ENCODE measurements at places on chromosomes 6 and 20. TPM values are rescaled to one million over a fixed set of nuclear protein-coding genes. Genes with fewer than 3 reads are reported as not detected.

- no peaks in the 10 kb centered on the region for H3K27me3 ChIP-seq
- no peak overlapping the region for H3K4me3 ChIP-seq
- H3K36me3 ChIP-seq, result no peaks in the 10 kb centered on the region
- H3K4me1 ChIP-seq, result peaks cover 31% of the 10 kb centered on the region
- DNase-seq, result no peak
These were observed 135.0 kb downstream of the CEBPB start for GRCh38 chr20:50325651-50326050.

GRCh38 chr6:166852451-166852975 is 103.8 kb downstream of the RNASET2 start:
- H3K27me3 ChIP-seq, result no peaks in the 10 kb centered on the region
- no peaks in the 10 kb centered on the region for H3K4me1 ChIP-seq

GRCh38 chr20:40771848-40772511 is 82.9 kb upstream of the MAFB start:
- peaks cover 90% of the 10 kb centered on the region for H3K4me1 ChIP-seq
- no peak for DNase-seq
- no peaks in the 10 kb centered on the region for H3K27me3 ChIP-seq
- no peak overlapping the region for H3K27ac ChIP-seq
- no peak overlapping the region for H3K4me3 ChIP-seq
- no peaks in the 10 kb centered on the region for H3K36me3 ChIP-seq

DNA sequence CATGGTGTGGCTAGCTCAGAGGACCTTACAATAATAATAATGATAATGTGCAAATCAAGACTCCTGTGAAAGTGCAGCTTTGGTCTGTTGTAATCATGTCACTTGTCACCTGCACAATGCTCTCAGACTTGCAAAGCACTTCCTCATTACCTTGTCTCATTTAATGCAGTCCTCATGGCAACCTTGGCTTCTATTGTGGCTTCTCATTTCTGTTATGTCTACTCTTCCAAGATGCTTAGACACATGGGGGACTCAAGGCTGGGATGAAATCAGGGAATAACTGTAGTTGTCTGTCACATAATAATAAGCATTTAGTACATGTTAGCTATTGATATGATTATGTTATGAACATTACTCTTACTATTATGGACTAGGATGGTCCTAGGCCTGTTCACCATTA is 484.2 kb downstream of the PTPRT start:
- H3K4me1 ChIP-seq, result no peaks in the 10 kb centered on the region
- DNase-seq, result no peak
- no peaks in the 10 kb centered on the region for H3K27me3 ChIP-seq

DNA sequence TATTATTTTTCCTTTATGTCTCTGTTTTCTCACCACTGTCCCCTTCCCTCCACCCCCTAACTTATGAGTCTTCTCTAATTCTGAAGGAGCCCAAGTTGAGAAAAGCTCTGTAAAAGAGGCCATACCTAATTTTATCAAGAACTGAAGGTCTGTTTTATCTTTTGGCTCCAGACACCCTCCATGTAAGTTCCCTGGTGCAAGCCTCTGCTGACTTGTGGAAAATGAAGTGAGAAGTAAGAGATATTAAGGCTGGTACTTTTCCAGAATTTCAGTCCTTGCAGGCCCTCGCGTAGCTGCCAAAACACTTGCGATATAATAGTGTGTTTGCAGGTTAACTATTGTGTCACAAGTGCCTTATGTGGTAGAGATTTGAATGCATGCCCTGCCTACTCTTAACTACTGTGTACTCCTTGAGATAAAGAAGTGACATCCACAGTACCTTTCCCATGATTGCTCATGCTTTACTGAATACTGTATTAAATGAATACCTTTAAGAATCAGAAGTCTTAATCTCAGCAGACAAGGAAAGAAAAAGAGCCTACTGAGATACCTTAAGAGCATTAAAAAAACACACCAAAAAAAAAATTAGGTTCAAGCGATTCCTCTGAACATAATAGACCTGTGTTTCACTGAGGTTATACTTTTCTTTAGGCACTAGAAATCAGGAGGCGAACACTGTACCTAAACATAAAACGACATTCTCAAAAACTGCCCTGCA is 143.6 kb upstream of the ZNF184 start:
- H3K27ac ChIP-seq, result no peak overlapping the region
- H3K4me1 ChIP-seq, result no peaks in the 10 kb centered on the region
- DNase-seq, result no peak
- peaks cover 36% of the 10 kb centered on the region for H3K27me3 ChIP-seq
- no peak overlapping the region for H3K4me3 ChIP-seq

DNA sequence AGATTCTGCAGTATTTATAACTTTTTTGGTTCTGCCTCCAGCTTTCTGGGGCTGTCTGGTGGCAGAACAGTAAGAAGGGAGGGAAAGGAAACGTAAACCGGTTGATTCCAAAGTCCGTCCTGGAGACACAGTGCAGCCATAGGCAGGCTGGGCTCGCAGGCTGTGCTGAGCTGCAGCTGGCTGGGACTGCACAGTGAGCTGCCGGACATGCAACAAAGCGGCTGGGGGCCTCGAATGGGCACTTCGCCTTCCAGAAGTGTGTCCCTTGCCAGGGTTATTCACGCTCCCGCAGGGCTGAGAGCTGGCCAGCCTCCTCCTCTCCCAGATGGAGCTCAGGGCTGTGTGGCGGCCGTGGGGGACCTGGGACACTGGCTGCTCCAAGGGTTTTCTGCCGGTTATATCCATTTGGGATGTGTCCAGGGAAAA is 78.1 kb upstream of the CD93 start:
- H3K4me3 ChIP-seq, result no peak overlapping the region
- peaks cover 41% of the 10 kb centered on the region for H3K4me1 ChIP-seq
- H3K36me3 ChIP-seq, result no peaks in the 10 kb centered on the region
- H3K27ac ChIP-seq, result no peak overlapping the region

DNA sequence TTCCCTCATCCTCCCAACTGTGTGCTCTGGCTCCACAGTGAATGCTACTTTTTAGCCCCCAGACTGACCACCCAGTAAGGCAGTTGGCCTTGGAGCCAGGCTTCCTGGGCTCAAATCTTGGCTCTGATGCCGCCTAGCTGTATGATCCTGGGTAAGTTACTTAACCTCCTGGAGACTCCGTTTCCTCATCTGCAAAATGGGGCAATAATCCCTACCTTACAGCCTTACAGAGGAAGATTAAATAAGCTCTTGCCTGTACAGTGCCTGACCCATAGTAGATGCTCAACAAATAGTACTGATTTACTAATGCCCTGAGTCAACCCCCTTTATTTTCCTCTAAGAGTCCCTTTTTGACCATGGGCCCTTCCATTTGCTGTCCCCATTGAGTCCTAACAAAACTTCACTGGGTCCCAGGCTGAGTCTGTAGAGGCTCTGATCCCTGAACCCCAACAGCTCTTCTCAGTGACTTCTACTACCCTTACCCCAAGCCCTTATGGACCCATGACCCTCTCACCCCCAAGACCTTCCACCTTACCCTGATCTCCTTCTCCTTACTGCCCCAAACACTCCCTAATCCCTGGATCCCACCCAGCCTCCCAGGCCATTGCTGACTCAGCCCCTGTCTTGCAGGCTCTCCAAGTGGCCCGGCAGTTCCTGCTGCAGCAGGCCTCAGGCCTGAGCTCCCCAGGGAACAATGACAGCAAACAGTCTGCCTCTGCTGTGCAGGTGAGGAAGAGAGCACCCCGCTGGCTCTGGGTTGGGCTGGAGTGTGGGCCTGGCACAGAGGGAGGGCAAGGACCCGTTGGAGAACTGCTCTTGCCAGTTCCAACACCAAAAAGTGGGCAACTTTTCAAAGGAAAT is 31.4 kb downstream of the FOXP4 start:
- no peak overlapping the region for H3K4me3 ChIP-seq
- peaks cover 2% of the 10 kb centered on the region for H3K36me3 ChIP-seq
- no peaks in the 10 kb centered on the region for H3K4me1 ChIP-seq
- no peaks in the 10 kb centered on the region for H3K27me3 ChIP-seq
- H3K27ac ChIP-seq, result no peak overlapping the region

- H3K27me3 ChIP-seq, result no peaks in the 10 kb centered on the region
- no peak for DNase-seq
- H3K4me1 ChIP-seq, result no peaks in the 10 kb centered on the region
- H3K4me3 ChIP-seq, result no peak overlapping the region
These were observed 174.0 kb downstream of the RNF144B start for GRCh38 chr6:18561037-18561750.

DNA sequence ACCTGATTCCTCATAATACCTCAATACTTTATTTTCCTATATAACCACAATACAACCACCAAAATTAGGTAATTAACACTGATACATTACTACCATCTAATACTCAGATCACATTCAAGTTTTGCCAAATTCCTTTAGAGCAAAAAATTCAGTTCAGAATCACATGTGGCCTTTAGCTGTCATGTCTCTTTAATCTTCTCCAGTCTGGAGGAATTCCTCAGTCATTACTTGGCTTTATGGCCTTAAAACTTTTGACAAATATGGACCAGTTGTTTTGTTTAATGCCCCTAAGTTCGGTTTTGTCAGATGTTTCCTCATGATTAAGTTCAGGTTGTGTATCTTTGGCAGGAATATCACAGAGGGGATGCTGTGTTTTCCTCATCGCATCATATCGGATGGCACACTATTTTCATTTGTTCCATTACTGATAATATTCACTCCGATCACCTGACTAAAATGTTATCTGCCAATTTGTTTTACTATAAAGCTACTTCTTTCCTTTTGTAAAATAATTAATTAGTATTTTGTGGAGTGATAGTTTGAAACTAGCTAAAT is 51.2 kb upstream of the AKIRIN2 start:
- peaks cover 47% of the 10 kb centered on the region for H3K4me1 ChIP-seq
- no peaks in the 10 kb centered on the region for H3K36me3 ChIP-seq
- DNase-seq, result no peak
- H3K27ac ChIP-seq, result no peak overlapping the region
- H3K4me3 ChIP-seq, result no peak overlapping the region

- H3K36me3 ChIP-seq, result no peaks in the 10 kb centered on the region
- DNase-seq, result no peak
- no peak overlapping the region for H3K4me3 ChIP-seq
- no peak overlapping the region for H3K27ac ChIP-seq
These were observed 968.5 kb upstream of the GJE1 start for GRCh38 chr6:141164042-141164743.

DNA sequence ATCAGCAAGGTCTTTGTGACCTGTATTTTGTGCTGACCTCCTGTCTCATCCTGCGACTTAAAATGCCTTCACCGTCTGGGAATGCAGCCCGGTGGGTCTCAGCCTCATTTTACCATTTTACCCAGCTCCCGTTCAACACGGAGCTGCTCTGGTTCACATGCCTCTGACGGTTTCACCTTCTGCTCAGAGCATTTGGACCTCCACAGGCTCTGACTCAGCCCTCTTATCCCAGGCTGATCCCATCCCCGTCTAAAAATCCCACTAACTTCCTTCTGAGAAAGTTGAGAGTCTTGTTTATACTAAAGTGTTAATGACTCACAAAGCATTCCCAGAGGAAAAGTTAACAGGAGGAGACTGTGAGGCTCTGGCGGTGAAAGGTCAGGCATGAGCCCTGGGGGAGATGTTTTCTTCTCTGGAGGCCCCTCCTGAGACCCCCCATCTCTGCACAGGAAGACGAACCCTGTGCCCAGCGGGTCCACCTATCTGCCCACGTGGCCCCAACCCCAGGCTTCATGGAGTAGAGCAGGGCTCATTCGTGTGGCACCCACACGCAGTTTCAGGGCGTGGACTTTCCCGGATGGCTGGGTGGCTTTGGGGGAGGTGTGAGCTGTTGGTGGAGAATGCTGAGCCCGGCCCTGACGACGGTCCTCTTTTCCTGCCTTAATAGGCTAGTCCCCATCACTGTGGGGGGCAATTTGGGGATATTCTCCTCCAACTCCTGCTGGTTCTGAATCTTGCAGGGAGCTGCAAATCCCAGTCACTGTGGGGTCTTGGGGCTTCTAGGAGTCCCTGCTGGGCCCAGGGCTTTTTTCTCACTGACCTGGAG is 3.3 kb upstream of the BIRC7 start:
- no peak for DNase-seq
- peaks cover 41% of the 10 kb centered on the region for H3K27me3 ChIP-seq
- no peaks in the 10 kb centered on the region for H3K4me1 ChIP-seq
- no peaks in the 10 kb centered on the region for H3K36me3 ChIP-seq

DNA sequence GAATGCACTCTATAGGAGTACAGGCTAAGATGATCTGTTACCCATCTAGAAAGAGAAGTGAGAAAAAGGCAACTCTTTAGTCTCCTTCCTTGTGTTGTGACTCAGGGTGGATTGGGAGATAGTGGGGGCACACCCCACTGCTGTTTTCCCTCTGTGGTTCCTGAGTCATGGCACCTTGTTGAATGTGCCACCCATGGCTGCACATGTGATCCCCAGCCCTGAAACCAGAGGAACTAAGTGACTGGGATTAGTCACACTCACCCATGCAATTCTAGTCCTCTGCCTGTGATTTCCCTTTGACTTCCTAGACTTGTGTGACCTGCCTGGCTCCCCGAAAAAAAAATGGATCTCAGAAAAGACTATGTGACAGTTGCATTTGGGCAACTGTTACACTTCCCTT is 48.6 kb upstream of the HTR1B start:
- no peaks in the 10 kb centered on the region for H3K36me3 ChIP-seq
- H3K4me1 ChIP-seq, result no peaks in the 10 kb centered on the region
- no peaks in the 10 kb centered on the region for H3K27me3 ChIP-seq
- DNase-seq, result no peak

- no peak for DNase-seq
- no peak overlapping the region for H3K4me3 ChIP-seq
- H3K27ac ChIP-seq, result no peak overlapping the region
- peaks cover 15% of the 10 kb centered on the region for H3K4me1 ChIP-seq
These were observed 22.6 kb upstream of the PREX1 start for GRCh38 chr20:48850257-48850976.

DNA sequence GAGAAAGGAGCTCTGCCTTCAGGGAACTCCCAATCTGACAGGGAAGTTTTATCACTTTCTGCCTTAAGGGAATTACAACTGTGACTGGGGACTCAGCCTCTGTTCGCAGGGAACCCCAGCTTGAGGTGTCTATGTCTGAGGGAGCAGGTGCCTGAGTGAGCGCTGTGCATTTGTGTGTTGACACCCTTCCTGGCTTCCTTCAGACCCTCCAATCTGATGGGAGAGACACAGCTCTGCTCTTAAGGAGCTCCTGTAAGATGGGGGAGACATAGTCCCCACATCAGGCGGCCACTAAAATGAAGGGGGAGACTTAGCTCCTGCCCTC is 62.3 kb downstream of the MRPL14 start:
- H3K4me1 ChIP-seq, result peaks cover 60% of the 10 kb centered on the region
- no peak for DNase-seq
- H3K36me3 ChIP-seq, result no peaks in the 10 kb centered on the region
- H3K4me3 ChIP-seq, result no peak overlapping the region

UNC5CL gene
- polyA plus RNA-seq, result 0.09 TPM

EYA2 gene
- not detected for polyA plus RNA-seq

BPIFB1 gene
- not detected for polyA plus RNA-seq

CRYBG1 gene
- polyA plus RNA-seq, result 11.9 TPM

OR2J3 gene
- polyA plus RNA-seq, result not detected

POM121L2 gene
- not detected for polyA plus RNA-seq

PLA2G7 gene
- polyA plus RNA-seq, result 5.3 TPM

CTCFL gene
- polyA plus RNA-seq, result not detected

DSTN gene
- 58.4 TPM for polyA plus RNA-seq

LMBRD1 gene
- 64.2 TPM for polyA plus RNA-seq

TINAG gene
- not detected for polyA plus RNA-seq
